Endothelial cell (in vitro differentiated cells): ENCODE measurements at places on chromosomes 2 and 18. TPM values are rescaled to one million over a fixed set of nuclear protein-coding genes. Genes with fewer than 3 reads are reported as not detected.

The AOX1 gene
- 0.80 TPM for total RNA-seq

The NFE2L2 gene
- total RNA-seq, result 50.6 TPM

The IL1RN gene
- not detected for total RNA-seq

The SCYGR4 gene
- not detected for total RNA-seq

DNA sequence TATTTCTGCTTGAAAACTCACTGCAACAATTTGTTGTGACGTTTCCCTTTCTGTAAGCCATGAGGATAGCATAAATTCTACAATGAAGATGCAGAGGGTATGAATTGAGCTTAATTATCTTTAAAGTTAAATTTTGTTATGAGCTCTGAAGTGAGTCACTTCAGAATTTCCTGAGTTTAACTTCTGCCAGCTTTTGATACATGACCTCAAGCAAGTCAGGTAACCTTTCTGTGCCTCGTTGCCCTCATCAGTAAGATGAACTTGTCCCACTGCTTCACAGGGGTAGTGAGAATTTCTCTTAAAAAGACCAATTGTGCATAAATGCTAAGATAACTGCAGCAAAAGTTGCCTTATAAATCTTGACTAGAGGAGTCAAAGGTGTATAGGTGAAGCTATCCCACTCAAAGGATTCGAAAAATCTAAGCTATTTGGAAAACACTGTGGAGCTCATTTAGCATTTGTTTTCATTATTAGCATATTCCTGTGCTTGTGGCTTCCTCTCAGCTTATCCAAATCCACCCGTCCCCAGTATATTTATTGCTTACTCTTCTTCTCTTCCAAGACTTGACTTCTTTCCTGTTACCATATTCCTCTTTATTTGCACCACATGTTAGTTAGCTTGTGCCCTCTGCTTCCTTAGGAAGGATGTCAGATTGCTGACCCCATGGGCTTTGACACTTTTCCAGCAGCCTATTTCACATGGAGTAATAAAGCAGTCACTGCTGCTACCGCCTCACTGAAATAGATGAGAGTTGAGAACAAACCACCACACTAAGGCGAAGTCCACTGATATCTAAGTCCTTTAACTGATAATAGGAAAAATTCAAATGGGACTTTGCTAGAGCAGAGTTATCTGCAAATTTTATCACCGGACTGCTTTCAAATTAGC, 428.6 kb downstream of the ERBB4 start:
- no peak for DNase-seq

DNA sequence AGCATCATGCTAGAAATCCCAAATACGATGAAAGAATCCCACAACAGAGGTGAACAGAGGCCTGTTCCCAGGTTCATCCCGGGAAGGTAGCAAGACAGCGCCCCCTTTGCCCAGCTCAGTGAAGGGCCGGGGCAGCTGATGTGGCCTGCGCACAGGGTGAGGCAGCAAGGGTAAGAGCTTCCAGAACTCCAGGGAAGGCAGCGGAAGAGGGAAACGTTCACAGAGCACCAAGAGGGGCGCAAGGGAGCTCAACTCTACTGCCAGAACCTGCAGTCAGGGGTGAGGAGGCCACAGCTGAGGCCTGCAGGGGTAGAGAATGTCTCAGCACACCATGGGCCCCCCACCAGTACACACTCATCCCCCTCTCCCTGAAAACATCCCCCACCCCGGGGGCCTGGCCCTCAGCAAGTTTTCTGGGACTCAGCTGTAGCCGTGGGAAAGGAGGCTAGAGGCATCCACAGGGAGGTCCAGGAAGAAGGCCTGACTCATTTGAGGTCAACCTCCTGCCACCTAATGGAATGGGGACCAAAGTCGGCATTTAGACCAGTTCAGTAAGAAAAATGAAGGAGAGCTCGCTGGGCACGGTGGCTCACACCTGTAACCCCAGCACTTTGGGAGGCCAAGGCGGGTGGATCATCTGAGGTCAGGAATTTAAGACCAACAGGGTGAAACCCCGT, 95.6 kb upstream of the ASAP2 start:
- DNase-seq, result peak; percentile 64
